Lung microvascular endothelial cell (primary cell): ENCODE measurements at places on chromosomes 13 and 19.

GRCh38 chr19:56312787-56313657 lies 1.6 kb downstream of the ZSCAN5A start:
- no peak for DNase-seq

DNA sequence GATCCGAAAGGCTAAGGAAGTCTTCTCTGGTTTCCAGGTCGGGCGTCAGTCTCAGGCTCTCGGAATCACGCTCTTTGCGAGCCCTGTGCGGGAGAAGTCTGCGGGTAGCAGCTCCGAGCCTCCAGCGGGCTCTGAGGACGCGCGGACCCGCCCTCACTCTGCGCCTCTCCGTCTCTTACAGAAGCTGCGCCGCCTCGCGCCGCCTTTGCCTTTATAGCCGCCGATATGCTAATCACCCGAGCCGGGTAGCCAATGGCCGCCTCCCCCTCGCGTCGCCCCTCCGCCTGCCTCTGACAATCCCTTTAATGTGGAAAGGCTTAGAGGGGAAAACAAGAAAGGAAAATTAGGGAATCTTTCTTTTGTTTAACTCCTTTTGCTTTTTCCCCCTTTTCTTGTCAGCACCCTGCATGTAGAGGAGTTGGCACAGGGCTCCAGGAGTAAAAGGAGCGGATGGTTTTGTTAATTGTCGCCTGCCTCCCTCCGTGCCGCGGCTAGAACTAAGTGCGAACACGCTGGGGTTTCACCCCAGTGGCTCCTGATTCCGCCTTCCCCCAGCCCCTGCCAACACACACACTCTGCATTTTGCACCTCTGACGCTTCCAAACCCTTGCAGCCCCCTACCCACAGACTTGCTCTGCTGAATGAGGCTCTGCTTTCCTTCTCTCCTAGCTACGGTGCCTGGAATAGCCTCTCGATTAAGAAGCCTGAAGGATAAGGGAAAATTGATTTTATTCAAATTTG lies at the start of gene PCDH8:
PCDH8 (minus strand) TSS at position 186 of the 741 bp plus-strand sequence. CDS start 204 bp downstream, outside the sequence.
- DNase-seq: peak; percentile 16

GRCh38 chr19:38273499-38273898 lies 9.1 kb downstream of the SPINT2 start:
- no peak for DNase-seq

GRCh38 chr19:5985098-5985783 lies 7.3 kb upstream of the RANBP3 start:
- peak; percentile 18 for DNase-seq

- no peak for DNase-seq
Observed at GRCh38 chr13:101686003-101686402, 233.5 kb downstream of the ITGBL1 start.

- DNase-seq: no peak
Observed at GRCh38 chr19:12607631-12608030, 3.0 kb downstream of the ZNF490 start.

- no peak for DNase-seq
Observed at GRCh38 chr13:112062072-112062567, 4.8 kb upstream of the SOX1 start.

- DNase-seq: no peak
Observed at GRCh38 chr13:113666951-113667701, at the start of gene GRK1. Gene GRK1 (plus strand): TSS chr13:113667219. CDS start chr13:113667387, 168 bp downstream.

DNA sequence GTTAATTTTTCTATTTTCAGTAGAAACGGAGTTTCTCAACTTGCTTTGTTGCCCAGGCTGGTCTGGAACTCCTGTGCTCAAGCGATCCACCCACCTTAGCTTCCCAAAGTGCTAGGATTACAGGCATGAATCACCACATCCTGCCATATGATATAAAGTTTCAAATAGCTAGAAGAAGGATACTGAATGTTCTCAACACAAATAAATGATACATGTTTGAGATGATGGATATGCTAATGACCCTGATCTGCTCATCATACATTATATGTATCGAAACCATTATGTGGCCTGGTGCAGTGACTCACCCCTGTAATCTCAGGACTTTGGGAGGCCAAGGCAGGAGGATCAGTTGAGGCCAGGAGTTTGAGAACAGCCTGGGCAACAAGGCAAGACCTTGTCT lies 11.5 kb downstream of the CIB3 start:
- peak; percentile 11 for DNase-seq

DNA sequence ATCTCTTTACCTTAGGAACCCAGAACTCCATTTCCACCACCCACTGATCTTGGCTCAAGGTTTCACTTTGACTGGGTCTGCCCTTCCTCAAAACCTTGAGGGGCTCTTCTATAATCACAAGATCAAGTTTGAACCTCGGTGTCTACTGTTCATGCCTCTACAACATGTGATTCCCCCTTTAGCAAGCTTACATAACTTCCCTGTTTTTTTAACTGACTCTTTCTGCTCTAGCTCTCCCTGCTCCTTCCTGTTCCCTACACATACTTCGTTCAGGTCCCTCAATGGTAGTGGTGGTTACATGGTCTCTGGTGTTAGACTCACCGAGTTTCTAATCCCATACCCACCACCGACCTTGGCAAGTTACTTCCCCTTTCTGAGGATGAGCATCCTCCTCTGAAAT lies 26.7 kb downstream of the CEACAM8 start:
- DNase-seq: no peak

DNA sequence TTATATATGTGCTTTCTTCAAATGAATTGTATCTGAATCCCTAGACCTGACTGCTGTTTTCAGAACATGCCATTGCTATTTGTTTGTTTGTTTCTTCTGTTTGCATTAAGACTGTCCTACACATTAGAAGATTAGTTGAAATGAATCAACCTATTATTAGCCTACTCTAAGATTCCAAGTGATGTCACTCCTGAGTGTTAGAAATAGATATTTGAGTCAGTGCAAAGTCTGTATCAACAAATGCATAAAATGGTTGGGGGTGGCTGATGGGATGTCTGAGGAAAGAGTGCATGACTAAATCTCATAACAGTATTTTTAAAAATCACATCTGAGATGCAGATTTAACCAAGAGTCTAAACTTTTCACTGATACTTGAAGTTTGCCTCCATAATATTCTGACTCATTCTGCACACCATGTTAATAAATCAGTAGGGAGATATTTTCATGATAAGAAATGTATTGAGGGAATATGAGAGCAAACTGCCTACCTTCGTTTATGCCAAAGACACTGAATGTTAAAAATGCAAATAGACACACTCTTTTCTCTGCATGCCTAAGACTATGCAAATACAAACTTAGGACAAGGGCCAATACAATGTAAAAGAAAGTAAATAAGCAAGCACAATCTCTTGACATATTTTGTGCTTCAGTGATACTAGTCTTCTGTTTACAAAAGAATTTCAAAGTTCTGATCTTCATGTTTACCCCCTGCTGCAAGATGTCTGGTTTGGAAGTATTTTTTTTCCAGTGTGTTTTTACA lies 253.3 kb downstream of the LIG4 start:
- no peak for DNase-seq

DNA sequence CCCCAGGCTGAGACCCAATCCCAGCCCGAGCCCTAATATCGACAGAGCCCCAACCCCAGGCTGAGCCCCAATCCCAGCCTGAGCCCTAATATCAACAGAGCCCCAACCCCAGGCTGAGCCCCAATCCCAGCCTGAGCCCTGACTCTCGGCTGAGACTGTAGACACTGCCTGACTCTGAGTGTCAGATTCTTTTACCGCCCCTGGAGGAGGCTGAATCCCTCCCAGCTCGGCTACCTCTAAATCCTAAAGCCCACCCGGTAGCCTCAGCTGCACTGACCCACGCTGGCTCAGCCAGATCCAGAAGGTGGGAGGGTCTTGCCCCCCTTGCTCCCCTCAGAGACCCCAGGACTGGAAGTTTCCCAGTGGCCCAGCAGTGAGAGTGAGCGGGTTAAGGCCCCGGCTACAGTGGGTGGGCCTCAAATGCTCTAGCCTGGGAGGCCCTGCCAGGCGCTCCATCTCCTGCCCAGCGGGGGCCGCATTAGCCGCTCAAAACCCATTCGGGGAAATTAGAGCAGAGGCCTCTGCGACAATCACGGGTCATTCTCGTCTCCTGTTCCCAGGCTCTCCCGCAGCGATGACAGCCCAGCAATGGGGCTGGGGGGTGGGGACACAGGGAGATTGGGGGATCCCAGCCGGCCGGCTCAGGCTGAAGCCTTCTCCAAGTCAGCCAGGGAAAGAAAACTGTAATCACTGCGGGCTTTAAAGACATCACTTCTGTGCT lies 43.8 kb downstream of the ZNRF4 start:
- no peak for DNase-seq

DNA sequence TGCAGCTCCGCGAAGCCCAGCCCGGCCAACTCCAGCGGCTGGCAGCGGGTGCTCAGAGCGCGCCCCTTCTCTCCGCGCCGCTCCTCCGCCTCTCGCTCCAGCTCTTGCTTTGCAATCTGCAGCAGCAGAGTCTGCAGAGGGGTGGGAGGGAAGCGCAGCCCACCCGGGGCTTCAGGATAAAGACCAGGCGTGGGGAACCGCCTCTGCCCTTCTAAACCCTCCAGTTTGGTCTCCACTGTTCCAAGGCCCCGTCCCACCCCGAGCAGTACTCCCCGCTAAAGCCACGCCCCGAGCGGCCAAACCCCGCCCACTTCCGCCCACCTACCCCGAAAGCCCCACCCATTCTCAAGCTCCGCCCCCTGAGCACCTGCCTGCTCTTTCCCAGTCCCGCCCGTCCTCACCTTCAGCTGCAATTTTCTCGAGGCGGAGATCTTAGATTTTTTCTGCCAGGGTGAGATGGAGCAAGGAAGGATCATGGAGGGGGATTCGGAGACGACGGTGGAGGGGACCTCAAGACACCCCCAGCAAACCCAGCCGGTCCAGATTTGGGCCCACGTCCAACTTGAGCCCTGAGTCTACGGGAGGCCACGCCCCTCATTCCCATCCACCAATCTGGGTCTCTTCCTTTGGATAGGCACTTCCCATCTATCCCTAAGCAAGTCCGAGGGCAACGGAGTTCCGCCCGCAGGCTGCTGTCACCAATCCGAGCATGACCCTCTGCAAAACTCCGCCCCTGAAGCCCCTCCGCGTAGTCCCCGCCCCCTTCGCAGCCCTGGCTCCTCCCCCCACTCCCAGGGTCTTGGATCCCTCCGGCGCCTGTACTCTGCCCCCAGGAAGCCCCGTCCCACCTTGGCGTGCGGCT lies 1.1 kb downstream of the TNNI3 start:
- DNase-seq: peak; percentile 45

DNA sequence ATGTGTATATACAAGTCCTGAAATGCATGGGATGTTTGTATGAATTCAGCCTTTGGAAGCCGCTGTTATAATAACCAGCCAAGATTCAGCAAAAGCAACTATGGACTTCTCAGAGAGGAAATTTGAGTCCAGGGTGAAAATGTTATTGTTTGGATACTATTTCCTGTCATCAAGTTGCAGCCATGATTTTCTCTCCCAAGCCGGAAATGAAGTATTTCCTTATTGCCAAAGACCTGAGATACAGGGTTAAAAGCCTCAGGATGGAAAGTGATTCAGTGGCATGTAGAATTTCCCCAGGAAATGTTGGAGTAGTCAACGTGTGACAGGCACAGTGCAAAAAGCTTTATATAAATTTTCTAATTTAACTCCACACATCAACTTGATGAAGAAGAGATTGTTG lies 133.9 kb downstream of the IRS2 start:
- peak; percentile 45 for DNase-seq

DNA sequence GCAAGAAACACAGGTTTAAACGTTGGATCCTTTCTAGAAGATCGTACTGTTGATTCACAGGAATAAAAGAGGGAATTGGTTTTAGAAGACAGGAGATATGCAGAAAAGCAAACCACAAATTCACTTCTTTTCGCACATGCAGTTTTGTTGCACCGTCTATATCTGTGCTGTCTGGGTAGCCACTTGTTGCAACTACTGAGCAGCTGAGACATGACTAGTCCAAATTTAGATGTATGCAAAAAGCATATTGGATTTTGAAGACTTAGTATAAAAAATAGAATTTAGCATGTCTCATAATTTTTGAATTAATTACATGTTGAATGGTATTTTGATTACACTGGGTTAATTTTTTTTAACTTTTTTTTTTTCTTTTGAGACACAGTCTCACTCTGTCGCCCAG lies 176.3 kb downstream of the KLF12 start:
- no peak for DNase-seq

- no peak for DNase-seq
Observed at GRCh38 chr13:44064357-44064756, 184.7 kb downstream of the LACC1 start.

DNA sequence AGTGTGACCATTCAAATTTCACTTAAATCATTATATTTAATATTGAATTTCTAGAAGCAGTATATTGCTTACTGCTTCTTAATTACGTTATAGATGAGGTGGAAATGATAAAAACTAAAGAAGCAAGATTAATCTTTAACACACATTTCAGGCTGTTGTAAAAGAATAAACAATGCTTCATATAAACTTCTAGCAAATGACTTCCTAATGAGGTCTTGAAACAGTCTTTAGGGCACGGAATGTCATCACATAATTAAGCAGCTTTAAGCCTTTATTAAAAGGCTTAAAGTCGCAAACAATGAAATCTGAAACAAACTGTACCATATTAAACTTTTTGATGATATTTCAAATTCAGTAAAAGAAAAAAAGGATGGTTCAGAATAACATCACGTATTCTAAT lies 1.9 kb downstream of the SLITRK6 start:
- no peak for DNase-seq

GRCh38 chr13:66864627-66865026 lies 365.5 kb downstream of the PCDH9 start:
- no peak for DNase-seq

- peak; percentile 94 for DNase-seq
Observed at GRCh38 chr19:49676136-49676783, 811 bp upstream of the PRMT1 start.

DNA sequence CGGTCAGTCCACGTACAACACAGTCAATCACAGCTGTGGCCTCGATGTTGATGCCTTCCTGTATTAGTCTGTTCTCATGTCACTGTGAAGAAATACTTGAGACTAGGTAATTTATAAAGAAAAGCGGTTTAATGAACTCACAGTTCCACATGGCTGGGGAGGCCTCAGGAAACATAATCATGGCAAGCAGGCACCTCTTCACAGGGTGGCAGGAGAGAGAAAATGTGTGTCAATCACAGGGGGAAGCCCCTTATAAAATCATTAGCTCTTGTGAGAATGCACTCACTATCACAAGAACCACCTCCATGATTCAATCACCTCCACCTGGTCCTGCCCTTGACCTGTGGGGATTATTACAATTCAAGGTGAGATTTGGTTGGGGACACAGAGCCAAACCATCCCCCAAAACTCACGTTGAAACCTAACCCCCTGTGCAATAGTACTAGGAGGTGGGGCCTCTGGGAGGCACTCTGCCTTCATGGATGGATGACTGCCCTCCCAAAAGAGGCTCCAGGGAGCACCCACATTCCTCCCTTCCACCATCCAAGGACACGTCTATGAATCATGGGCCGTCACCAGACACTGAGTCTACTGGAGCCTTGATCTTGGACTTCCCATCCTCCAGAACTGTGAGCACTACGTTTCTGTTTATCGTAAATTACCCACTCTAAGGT lies 2.3 kb upstream of the PROZ start:
- no peak for DNase-seq
